ENCODE measurements at places on chromosomes 4 and X. TPM values are rescaled to one million over a fixed set of nuclear protein-coding genes. Genes with fewer than 3 reads are reported as not detected.

Gene IL9R
- total RNA-seq, result 1.8 TPM

Gene ADAMTS3
- total RNA-seq, result not detected

Gene TRAM1L1
- total RNA-seq, result not detected

Gene PRPS2
- total RNA-seq, result 98.9 TPM

Gene NAT8L
- 0.59 TPM for total RNA-seq

Gene SAGE1
- total RNA-seq, result not detected

Gene ZDHHC15
- 0.13 TPM for total RNA-seq

Gene UGT2B11
- not detected for total RNA-seq

Gene EPHA5
- not detected for total RNA-seq

Gene PAGE2
- total RNA-seq, result not detected

Gene KLHL4
- total RNA-seq, result 0.11 TPM

Gene CYTL1
- not detected for total RNA-seq

Gene CITED1
- total RNA-seq, result not detected

Gene TMEM144
- total RNA-seq, result not detected

Measured in activated CD8-positive, alpha-beta memory T cell treated with anti-CD3 and anti-CD28 coated beads for 36 hours (primary cell).